ENCODE measurements at places on chromosomes 7 and 10.

DNA sequence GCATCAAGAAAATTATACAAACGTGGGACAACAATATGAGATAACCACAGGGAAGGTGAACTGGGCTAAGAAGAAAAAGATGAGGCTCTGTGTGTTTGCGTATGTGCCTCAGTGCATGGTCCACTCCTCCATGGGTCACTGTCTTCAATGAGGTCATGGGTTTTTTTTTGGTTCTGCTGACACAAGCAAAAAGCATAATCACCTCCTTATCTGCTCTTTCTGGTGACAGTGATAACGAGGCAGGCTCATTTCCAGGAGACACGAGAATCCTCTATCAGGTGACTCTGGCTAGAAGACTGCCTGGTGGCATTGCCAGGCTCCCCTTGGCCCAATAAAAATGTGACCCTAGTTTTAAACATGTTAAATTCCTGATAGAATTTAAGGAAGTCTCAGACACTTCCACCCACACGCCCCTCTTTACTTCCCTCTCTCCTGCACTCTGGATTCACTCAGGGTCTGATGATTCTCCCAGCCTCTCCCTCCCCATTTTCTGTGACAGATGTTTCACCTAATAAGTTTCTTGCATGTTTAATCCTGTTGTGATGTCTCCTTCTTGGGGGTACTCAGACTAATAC is 35.3 kb upstream of the CDCA7L start:
- no peak for DNase-seq

- no peak for DNase-seq
Observed at GRCh38 chr10:99681553-99681952, 22.2 kb downstream of the ENTPD7 start.

GRCh38 chr7:110253093-110253492 is 837.8 kb upstream of the LRRN3 start:
- DNase-seq, result no peak

DNA sequence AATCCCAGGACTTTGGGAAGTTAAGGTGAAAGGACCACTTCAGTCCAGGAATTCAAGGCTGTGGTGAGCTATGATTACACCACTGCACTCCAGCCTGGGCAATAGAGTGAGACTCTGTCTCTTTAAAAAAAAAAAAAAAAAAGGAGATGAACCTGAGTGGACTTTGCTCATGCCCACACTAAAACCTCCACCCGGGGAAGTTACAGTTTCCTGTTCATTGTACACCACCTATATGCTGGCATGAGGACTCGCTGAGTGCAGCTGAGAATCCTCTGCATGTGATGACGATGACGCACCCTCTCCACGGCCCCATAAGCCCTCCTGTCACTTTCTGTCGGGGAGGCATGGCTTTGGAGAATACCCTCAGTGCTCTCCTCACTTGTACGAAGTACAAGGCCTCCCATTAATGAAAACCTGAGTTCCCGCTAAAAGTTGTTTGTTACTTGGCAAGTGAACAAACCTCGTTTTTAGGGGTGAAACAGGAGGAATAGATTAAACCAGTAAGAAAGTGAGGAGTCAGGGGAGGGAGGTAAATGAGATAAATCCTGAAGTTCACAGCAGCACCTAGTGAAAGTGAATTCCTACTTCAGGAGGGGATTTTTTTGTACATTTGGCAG is 15.9 kb downstream of the TMEM176B start:
- DNase-seq, result no peak

DNA sequence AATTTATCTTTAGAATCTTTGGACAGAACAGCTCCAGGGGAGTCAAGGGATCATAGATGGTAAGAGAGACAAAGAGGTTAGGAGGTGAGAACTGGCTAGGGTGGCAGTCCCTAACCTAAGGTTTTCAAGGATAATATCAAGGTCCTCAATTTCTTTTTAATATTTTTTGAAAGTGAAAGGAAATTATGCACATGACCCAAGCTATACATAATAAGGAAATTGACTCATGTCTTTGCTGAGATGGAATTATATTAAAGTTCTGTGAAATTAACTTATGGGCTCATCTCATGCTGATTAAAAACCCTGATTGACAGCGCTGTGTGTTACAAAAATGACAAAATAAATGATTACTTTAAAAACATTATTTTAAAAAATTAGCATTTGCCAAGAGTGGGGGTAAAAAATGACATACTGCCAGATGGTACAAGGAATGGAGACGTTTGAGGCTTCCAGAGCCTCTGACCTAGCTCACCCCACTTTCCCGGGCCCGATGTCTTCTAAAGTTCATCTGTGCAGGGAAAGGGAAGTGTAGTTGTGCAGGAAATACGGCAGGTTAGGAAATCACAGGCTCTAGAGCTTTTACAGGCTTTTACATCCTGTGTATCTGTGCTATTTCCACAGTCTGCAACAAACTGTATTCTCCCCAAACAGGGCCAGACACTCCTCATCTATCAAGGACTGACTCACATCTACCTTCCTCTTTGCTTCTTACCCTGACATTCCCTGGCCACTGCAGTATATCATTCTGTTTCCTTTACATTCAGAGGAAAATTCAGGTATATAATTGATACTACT is 185.6 kb upstream of the PRSS58 start:
- no peak for DNase-seq

DNA sequence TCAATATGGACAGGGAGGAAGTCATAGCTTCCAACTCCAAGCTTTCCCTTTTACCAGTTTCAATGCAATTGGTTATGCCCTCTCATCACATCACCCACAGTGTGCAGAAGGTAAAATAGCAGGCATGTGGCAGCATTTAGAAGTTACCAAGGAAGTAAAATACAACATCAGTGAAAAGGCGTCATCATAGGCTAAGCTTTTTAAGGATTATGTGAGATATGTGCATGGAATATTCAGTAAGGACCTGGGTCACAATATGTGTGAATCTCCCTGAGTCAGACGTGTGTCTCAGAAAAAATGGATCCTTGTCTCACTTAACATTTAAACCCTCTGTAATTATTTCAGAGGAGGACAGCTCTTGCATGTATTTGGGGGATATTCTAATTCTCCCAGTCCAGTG is 522.8 kb upstream of the POM121L12 start:
- no peak for DNase-seq

DNA sequence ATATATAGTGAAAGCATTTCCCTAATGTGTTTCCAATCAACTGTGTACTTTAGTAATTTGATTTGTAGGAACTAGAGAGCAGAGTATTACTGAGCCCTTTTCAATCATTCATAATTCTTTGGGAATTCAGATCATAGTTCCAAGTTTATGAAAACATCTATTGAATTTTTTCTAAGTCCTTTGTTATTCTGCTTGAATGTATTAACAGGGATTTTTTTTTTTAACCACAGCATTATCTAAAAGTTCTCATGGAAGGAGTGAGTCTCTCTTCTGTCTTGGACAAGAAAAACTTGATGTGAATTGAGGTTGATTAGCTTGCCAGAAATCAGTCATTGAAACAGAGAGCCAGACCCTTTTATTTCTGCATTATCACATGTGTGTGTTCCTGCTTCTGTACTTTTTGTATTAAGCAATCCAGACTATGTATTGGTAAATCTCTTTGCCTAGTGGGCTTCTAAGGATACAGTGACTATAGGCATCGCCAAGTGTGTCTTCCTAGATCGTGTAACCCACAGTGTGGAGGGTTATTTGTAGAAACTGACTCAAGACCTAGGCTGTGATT is 59.9 kb downstream of the BMPER start:
- no peak for DNase-seq

DNA sequence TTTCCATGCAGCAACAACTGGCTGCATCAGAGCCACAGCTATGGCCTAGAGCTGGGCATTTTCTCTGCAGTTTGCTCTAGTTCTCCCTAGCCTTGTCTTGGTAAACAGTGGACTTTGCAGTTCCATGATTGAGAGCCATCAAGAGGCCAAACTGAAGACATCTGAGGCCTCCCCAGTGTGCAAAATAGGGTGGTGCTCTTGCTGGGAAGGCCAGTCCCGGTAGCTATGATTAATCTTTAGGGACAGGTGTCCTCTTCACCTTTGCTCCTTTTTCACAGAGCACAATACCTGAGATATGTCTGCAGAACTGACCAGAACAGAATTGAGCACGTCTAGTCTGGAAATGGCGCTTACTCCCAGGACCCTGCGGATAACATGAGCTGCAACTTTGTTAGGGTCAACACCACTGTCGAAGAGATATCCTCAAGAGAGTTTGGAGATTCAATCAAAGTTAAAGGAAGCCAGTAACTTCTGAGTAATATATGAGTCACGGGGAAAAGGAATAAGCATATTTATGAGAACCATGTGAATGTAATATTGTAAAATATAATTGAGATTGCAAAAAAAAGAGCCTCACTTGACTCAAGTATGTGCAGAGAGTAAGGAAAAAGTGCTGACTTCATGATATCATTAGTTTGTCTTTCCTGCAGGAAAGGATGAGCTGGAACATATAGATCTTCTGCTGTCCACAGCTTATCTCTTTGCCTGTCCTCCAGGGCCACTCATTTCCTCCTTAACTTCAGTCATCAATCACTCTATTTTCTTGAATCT is 76.7 kb downstream of the ANK3 start:
- no peak for DNase-seq

- DNase-seq, result no peak
Observed at GRCh38 chr7:77216181-77216845, 16.7 kb upstream of the FGL2 start.

GRCh38 chr7:115274-115911 is 77.0 kb upstream of the FAM20C start:
- DNase-seq, result no peak

DNA sequence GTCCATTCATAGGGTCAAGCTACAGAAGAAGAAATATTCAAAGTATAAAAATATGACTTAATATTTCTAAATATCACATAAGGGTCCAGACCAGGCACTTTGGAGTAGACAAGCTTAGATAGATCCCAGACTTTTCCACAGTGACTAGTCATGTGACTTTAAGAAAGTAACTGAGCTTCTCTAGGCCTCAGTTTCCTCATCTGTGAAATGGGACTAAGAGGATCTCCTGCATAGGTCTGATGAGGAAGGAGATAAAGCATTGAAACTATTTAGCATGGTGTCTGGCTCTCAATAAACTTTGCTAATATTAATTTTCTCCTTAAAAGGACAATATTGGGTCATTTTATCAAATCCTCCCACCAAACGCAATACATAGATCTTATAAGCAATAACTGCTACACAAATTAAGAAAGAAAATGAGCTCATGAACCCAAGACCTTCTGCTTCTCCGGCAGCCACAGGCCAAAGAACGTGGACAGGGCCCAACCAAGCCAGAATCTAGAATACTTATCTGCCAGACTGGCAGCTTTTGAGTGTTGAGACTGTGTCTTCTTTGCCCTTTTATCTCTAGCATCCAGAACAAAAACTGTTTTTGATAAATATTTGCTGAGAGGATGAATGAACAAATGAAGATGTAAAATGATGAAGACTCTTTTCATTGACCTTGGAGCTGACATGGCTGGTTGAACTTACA is 1.6 kb upstream of the TARP start:
- no peak for DNase-seq

- no peak for DNase-seq
Observed at GRCh38 chr10:112216151-112216550, 32.6 kb upstream of the GPAM start.

- DNase-seq, result no peak
Observed at GRCh38 chr7:92614660-92615174, 24.5 kb upstream of the FAM133B start.

GRCh38 chr10:31381766-31382316 is 62.8 kb downstream of the ZEB1 start:
- no peak for DNase-seq

DNA sequence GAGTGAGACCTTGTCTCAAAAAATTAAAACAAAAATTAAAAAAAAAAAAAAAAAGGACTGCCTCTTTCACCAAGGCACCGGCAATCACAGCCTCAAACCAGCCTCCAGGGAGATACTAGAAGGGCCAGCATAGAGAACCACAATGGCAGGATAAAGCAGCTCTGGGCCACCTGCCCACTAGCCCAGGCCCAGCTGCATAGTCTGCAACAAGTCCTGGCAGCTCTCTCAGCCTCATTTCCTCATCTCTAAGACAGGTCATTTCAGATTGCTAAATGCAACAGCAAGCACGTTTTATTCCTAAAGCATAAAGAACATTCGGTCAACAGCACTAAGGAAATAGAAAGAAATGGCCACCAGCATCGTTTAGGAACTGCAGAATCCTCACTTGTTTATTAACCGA is 28.8 kb downstream of the XPNPEP1 start:
- no peak for DNase-seq

- DNase-seq, result no peak
Observed at GRCh38 chr7:107834401-107834800, 31.4 kb upstream of the SLC26A3 start.

DNA sequence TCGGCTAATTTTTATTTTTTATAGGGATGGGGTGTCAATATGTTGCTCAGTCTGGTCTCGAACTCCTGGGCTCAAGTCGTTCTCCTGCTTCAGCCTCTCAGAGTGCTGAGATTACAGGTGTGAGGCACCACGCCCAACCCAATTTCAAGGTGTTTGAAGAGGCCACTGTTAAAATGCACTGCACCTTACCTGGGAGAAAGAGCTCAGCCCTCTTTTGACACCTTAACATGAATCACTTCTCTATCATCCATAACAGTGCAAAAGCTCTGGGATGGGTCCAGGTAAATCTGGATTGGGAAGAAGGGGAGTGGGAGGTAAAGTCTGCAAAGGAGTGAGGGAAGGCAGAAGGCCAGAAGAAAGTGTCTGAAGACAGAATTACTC is 557 bp upstream of the ZNF282 start:
- no peak for DNase-seq

DNA sequence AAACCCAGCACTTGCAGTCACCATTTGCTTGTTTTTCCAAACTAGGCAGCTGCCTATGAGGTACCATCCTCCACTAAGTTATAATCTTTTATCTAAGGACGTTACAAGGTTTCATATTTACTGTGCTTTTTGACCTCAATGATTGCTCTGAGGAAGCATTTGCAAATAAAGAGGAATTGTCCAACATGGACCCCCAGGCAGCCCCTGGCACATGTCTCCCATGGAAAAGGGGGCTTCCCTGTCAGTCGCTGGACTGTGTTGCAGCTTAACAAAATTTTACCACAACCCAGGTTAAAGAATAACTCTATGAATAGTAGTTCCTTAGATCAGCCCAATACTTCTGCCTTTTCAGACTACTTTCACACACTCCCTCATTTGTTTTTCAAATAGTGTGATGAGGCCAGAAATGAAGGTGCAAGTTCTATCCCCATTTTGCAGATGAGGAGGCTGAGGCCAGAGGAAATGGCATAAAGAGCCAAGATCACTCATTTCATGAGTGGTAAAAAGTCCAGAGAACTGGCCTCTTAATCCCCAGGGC is 52.8 kb upstream of the ZPBP start:
- DNase-seq, result no peak

DNA sequence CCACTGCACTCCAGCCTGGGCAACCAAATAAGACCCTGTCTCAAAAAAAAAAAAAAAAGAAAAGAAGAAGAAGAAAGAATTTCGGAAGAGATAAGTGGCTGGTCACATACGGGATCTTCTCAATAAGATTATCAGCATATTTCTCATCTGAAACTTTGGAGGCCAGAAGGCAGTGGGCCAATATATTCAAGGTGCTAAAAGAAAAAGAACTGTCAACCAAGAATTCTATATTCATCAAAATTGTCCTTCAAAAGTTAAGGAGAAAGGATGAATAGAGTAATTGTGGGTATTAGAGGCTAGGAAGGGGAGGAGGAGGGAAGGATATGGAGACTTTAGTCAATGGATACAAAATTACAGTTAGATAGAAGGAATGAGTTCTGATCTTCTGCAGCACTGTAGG is 43.9 kb upstream of the NANOS1 start:
- no peak for DNase-seq

GRCh38 chr7:111931958-111932357 is 274.2 kb downstream of the DOCK4 start:
- no peak for DNase-seq

Measured in NCI-H187 (cell line).